ENCODE measurements at places on chromosomes 13 and 19.

- DNase-seq, result no peak
Observed at GRCh38 chr13:94053986-94054593, 425.4 kb downstream of the DCT start.

- no peak for DNase-seq
Observed at GRCh38 chr13:22220151-22221135, 549.6 kb downstream of the FGF9 start.

- no peak for DNase-seq
Observed at GRCh38 chr13:57857945-57858344, 226.4 kb downstream of the PCDH17 start.

GRCh38 chr13:94122300-94122915, 357.1 kb downstream of the DCT start:
- DNase-seq, result no peak

- DNase-seq, result peak; percentile 4
Observed at GRCh38 chr13:109700176-109700575, 86.2 kb downstream of the IRS2 start.

GRCh38 chr13:110475117-110475516, 86.4 kb downstream of the RAB20 start:
- no peak for DNase-seq

DNA sequence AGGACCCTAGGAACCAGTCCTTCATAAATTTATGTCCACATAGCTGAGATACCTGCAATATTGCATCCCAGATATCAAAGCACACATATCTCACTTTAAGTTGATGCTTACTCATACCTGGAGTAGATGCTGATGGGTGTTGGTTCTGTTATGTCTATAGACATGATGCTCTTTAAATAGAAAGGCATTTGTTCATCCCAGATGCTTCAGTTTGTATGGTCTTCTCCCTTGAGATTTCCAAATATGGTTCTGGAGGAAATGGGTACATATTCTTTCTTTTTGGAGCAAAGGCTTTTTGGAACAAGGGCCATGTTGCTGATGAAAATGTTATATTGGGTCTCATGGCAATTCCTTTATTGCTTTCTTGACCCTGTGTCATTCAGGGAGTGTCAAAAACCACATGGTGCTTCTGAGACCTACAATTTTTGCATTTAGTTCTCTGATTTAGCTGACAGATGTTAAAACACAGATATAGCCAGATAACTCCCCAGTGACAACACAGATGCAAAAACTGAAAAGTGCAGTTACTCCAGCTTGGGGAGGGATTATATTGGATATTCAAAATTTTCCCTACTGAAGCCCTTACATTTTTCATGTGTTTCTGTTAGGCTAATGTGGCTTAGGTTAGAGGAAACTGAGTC, 211.4 kb downstream of the KCNRG start:
- DNase-seq, result no peak

DNA sequence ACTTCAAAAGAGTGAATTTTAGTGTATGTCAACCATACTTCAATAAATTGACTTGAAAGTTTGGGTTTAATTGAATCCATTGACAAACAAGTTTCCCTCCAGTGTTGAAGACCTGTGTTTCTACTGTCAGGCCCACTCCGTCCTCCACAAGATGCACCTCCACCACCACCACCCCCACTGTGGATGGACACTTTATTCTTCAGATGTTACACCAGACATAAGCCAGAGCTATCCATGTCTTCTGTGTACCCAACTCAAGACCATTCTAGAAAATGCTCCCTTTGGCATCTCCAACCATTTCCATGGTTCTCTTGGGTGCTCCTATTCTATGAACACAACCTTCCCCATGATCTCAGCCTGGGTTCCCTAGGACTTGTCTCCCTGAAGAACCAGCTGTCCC, 207.0 kb downstream of the COL4A1 start:
- DNase-seq, result no peak

- no peak for DNase-seq
Observed at GRCh38 chr13:51287758-51288157, 51.7 kb upstream of the SERPINE3 start.

DNA sequence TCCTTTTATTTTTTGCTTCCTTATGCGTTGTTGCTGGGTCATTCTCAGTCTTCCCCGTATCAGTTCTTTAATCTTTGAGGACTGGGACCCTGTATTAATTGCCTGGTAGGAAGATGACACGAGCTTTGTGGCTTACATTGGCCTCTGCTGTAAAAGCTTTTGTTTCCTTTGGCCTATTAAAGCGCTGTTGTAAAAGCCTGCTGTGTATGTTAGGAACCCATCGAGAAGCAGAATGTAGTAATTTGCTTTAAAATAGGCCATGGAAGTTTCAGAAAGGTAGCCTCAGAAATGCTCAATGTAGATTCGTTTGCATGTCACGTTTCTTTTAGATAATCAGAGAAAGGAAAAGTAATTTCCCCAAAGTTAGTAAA, 257.5 kb upstream of the STARD13 start:
- no peak for DNase-seq

GRCh38 chr13:51612867-51613266, 28.6 kb downstream of the WDFY2 start:
- DNase-seq, result no peak

DNA sequence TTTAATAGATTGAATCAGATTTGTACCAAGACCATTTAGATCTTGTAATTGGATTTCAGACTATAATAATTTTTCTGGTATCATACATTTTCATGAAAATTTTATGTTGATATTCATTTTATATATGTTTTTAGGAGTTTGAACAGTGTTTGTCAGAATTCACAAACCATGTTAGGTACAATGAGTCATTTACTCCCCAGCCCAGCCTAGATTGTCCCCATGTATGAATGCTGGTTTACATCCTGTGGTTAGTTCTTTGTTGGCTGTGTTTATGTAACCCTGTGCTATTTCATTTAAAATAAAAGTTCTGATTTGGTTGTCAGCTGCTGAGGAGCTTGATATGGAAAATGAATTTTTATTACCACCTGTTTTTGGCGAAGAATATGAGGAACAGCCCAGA, 96.7 kb downstream of the GJA3 start:
- DNase-seq, result no peak

DNA sequence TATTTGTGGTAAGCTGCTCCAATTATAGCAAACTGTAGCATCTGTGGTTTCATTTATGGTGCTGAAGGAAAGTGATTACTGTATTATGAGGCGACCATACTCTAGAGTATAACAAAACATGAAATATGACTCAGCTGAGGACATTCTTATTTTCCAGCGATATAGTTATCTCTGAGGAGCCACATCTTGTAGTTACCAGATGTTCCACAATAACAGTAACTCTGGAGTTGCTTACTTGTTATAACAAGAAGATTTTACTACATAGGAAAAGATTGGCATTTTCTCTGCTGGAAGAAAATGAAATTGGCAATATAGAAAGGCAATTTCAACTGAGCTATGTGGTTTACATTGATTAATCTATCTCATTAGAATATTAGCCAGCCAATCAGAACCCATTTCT, 1634.2 kb downstream of the PCDH9 start:
- DNase-seq, result no peak

DNA sequence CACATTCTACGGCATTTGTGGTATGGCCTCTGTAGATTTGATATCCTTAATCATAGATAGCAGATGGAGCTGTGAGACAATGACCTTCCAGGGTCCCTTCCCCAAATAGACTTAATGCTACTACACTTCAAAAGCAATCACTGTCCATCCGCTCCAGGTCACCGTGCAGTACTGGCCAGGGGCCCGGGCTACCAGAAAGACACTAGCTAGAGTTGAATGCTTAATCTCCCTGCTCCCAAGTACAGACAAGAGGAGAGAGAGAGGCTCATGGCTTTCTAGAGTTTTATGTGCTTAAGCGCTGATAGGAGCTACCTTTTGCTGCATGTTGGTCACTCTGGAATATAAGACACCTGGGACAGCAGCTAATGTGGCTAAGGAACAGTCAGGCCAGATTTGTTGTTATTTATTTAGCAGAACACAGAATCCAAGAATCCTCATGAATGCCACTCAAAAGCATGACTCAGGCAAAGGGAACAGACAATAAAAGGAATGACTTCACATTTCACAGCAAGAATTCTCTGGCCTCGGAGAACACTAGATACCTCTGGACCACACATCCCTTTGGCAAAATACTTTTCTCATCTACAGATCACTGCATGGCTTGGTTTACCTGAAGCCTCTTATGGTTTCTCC, 165.0 kb downstream of the LACC1 start:
- DNase-seq, result no peak
